ENCODE measurements at places on chromosomes 12 and 14.
A peak's percentile ranks its signal among the peaks of the same experiment; 100 is the strongest.

GRCh38 chr14:101475456-101476257 is 85.6 kb upstream of the DIO3 start:
- no peak for DNase-seq

DNA sequence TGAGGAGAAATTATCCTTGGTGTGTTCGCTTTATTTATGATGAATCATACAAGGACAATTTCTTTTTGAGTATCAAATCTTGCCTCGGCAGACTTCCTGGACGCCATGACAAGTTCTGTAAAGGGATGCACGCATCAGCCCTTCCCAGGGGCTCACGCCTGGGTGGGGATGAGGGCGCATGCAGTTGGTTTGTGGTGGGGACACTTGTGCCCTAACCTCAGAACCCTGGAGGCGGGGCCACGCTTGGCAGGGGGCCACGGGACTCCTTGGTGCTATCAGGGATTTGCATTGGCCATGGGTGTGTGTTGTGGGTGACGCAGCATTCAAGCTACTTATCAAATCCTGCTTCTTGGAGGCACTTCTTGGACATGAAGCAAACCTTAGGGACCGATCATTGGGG is 143.8 kb upstream of the RTL1 start:
- no peak for DNase-seq

DNA sequence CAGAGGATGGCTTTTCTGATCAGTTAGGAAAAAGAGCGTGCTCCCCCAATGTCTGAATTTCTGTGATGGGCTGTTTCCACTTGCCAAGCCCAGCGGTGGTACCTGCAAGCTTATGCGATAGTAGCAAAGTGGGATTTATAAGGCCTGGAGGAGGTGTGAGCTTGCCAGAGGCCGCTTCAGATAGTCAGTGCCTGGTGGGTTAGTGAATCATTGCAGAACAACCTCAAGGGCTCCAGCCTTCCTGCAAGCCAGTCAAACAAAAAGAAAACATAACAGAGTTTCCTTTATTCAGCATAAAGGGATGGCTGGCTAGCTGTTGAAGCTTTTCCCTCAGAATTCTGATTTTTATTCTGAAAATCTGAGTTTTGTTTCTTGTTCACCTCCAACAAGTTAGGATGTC is 7.6 kb upstream of the BMP4 start:
- DNase-seq, result no peak

- peak; percentile 52 for DNase-seq
Measured at GRCh38 chr14:60164712-60165546, at the start of gene DHRS7. TSS of gene DHRS7 (minus strand) at chr14:60165398. CDS start at chr14:60165309, 89 bp downstream.

GRCh38 chr14:94864387-94865195 is 94.7 kb upstream of the GSC start:
- DNase-seq, result no peak

GRCh38 chr12:54379398-54380201 is 4.9 kb downstream of the ZNF385A start:
- peak; percentile 81 for DNase-seq

DNA sequence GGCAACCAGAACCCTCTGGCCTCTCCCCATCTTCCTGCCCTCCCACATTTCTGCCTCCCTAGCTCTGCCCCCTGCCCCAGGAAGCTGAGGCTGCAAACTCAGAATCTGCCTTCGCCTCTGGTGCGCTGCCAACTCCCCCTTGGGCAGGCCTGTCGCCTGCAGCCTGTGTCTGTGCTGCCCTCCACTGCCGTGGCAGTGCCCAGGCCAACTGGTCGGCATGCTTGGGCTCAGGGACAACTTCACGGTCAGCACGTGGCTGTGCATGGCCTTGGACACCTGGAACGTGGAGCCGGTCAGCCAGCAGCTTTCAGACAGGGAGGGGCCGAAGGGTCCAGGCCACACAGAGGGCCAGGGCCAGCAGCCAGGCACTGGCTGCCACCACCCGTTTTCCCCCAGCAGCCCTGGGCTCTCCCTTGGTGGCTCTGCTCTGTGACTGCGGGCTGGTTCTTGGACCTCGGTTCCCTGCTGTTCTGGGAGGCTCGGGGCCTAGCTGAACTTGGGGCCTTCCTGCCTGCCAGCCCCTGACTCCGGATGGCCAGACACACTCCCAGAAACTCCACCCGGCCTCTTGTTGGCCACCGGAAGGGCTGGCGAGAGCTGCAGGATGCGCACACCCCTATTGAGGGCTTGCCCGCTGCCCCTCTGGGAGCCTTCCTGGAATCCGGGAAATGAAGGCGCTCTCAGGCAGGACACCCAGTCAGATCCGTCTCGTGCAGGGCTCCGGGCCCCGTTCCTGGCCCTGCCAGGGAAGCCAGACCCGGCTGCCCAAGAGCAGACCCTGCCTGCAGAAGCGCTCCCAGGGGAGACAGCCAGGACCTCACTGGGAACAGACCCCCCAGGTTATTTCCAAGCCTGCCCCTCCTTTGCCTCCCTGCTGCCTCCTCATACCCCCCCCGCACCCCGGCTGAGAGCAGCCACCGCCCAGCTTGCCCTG is 34.2 kb upstream of the PPP1R13B start:
- no peak for DNase-seq

DNA sequence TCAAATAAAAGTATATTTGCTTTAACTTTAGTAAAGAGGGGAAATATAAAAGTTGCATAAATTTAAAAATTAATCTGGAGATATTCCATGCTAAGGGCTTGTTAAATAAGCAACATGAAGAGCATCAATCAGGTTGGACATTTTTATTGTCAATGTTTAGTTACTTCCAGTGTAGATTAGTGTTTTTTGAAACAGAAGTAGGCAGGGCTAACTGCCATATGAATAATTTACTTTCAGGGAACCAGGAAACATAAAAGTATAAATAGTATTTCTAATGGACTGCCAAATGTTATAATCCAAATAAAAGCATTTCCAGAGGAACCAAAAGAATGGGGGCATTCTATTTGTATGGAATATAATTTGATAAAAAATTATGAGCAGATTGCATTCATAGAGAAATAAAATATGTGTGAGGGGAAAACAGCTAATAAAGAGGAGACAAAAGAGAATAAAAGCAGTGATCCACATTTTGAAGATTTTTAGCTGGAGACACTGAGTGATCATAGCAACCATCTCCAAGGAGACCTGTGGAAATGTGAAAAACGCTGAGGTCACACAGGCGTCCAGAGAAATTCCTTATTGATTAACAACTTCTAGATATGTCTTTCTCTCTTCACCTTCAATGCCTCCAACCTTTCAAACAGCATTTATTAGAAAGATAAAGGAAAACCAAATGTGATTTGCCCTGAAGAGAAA is 70.8 kb downstream of the SRGAP1 start:
- no peak for DNase-seq

GRCh38 chr14:33567023-33567728 is 383.7 kb downstream of the EGLN3 start:
- DNase-seq, result no peak

GRCh38 chr12:124171231-124171979 is 123.5 kb upstream of the RFLNA start:
- DNase-seq, result no peak

GRCh38 chr14:84991021-84991420 is 538.9 kb upstream of the FLRT2 start:
- DNase-seq, result no peak

GRCh38 chr14:72738161-72738611 is 155.7 kb downstream of the DPF3 start:
- no peak for DNase-seq

DNA sequence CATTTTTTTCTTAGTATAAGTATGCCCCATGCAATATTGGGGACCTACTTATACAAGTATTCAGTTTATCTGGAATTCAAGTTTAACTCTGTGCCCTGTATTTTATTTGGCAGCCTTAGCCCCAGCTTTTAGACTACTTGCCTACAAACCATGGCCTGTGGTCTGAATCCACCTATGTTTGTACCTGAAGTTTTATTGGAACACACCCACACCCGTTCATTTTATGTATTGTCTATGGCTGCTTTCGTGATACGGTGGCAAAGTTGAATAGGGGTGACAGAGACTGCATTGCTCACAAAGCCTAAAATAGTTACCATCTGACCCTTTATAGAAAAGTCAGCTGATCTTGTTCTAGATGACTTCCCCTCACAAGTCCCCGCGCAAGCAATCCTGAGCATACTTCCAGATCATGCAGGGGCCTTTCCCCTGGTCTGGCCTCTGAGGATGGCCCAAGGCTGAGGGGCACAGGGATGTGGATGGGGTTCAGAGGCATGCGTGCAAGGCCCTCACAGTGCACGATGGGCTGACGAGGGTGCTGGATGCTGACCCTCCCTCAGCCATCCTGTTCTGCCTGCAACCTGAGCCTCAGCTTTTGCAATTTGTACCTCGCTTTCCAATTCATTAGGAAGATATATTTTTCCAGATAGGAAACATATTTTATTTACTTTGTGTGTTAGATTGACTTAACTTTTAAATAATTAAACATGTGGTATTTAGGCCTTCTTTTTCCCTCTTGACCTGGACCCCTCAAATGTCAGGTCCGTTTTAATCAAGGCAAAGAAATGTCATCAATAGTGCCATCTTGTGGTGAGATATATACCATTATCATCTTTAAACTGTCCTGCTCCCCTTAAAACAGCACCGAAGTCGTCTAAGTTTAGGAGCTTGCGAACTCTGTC is 527.3 kb upstream of the CCDC196 start:
- DNase-seq, result no peak

- DNase-seq, result no peak
Measured at GRCh38 chr14:91858536-91859275, 8.6 kb downstream of the TC2N start.

- DNase-seq, result no peak
Measured at GRCh38 chr14:64634558-64634957, 69.7 kb upstream of the PLEKHG3 start.

- no peak for DNase-seq
Measured at GRCh38 chr14:51716610-51717009, 64.9 kb downstream of the FRMD6 start.

DNA sequence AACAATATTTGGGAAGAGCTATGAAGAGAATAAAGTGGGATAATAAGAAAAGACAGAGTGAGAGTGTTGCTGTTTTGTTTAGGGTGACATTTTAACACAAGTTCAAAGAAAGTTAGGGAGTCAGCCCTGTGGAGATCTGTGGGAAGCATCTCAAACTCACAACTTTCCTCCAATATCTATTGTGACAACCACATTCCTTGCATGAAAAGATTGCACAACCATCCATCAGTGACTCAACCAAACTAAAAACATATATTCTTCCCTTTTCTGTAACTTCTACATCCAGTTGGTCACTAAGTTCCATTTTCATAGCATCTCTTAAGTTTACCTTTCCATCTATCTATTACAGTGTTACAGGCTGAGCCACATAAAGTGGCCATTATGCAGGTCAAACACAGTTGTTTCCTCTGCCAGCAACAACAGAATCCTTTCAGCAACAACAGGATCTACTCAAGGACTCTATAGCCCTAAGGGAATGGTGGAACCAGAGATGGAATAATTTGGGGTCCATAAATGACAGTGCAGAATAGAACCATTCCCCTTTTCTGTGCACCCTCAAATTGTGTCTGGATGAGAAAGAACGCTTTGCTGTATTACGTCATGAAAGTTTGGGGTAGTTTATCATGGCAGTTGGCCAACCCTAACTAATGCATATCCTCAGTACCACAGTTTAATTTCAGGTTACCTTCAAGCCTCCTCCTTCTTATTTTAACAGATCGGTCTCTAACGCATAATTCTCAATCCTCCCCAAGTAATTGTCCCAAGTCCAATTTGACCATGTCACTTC is 118.8 kb downstream of the ST8SIA1 start:
- DNase-seq, result no peak

GRCh38 chr12:1919284-1919683 is 832 bp upstream of the CACNA2D4 start:
- DNase-seq, result no peak

DNA sequence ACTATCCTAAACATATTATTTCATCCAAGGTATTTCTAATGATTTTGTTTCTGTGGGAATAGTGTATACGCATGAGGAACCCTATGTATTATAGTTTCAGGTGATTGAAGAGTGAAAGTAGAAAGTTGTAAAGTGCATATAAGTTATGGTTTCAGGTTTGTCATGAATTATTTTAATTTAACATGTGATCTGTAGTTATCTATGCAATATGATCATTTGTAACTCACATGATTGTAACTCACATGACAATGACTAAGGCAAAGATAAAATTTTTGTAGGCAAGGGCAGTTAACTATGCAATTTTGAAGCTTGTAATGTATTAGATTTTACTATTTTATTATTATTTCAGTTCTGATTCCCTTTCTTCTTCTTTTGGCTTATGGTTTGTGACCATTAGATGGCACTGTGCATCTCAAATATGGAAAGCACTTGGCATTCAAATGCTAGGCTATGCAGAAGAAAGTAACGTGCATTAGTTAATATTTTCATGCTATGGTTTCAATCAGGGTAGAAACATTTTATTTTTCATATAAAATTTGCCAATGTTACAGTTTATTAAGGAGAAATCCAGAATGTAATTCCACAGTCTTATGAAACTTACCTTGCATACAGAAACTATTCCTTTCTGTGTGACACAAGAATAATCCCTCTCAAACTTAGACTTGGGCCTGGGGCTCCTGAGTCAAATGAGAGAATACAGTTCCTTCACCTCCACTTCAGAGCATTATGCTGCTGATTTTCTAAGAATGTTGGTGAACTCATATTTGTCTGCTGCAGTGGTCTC is 15.8 kb upstream of the TMEM30B start:
- DNase-seq, result no peak

GRCh38 chr12:91769736-91770135 is 375.9 kb downstream of the BTG1 start:
- no peak for DNase-seq

DNA sequence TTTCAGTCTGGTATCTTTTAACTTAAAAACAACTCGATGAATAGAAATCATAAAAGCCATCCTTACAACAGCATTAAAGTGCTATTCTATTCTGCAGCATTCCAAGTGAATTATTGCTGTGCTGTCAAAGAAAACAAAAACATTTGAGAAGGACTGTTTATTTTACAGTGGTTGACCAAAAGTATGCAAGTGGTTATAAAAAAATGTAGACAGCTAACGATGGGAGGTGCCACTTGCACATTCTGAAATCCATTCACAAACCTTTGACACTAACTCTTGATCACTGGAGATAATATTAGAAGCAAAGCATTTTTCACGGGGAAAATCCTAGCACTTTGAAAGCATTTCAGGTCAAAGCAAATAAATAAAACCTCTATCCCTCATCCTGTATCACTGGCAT is 55.6 kb downstream of the HMGA2 start:
- DNase-seq, result no peak

GRCh38 chr12:19450362-19450761 is 11.1 kb downstream of the AEBP2 start:
- DNase-seq, result no peak

- DNase-seq, result no peak
Measured at GRCh38 chr14:65637780-65638179, 225.2 kb downstream of the FUT8 start.

- DNase-seq, result no peak
Measured at GRCh38 chr14:79791055-79791732, 420.1 kb downstream of the DIO2 start.

Measured in activated CD8-positive, alpha-beta memory T cell treated with anti-CD3 and anti-CD28 coated beads for 1 hour (primary cell).